IPS-NIHi11 (cell line): ENCODE measurements at places on chromosomes 1 and 21.

DNA sequence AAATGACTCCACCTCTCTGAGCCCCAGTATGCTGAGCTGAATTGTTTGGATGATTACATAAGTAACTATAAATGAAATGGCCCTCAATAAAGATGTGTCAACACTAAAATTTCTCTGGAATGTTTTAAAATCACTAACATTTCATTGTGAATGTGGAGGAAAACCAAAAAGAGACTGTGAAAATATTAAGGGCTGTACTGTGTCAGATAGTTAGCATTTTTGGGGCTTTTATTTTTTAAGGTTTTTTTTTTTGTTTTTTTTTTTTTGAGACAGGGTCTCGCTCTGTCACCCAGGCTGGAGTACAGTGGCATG is 6.3 kb downstream of the MYOC start:
- DNase-seq = no peak

GRCh38 chr1:93595266-93595665 is 86.4 kb downstream of the BCAR3 start:
- no peak for DNase-seq

- DNase-seq = no peak
Observed at GRCh38 chr1:3711780-3712451, 40.3 kb upstream of the CCDC27 start.

DNA sequence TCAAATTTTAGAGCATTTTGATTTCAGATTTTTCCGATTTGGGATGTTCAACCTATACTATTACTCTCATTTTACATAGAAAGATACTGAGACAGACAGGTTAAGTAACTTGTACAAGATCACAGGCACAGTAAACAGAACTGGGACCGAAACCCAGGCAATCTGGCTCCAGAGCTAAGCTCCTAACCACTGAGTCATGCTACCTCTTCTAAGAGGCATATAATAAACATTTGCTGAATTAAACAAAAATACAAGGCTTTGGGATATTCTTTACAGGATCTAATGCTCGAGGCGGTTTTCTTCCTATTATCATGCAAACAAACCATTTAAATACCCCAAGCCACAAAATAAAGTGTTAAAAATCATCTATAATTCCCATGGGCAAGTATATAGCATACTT is 50.3 kb downstream of the MCOLN2 start:
- DNase-seq = no peak

DNA sequence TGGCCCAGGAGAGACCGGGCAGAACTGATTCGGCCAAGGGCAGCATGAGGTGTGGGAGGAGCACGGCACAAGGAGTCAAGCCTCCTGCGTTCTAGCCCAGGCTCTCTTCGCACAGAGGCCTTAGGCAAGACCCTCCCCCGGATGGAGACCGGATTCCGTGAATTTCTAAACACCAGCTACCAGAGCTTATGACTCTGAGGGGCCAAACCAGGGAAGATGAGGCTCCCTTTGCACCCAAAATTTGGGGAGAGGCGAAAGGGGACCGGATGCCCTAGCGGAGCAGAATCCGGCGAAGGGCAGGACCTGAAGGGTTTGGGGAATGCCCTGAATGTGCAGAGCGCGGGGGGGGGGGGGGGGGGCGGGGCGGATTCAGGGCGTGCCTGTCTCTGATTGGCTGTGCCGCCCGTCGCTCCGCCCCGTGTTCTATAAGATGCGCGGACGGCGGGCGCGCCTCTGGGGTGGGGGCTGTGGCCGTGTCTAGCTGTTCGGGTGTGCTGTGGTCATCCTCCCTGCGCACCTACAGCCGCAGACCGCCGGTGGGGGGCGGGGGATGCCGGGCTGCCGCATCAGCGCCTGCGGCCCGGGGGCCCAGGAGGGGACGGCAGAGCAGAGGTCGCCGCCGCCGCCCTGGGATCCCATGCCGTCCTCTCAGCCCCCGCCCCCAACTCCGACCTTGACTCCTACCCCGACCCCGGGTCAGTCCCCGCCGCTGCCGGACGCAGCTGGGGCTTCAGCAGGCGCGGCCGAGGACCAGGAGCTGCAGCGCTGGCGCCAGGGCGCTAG is at the start of gene TRNP1:
Gene TRNP1 (plus strand): TSS at position 456 of the 783 bp plus-strand sequence. CDS start 95 bp downstream, at position 551.
- peak; percentile 94 for DNase-seq

GRCh38 chr1:156475568-156476500 is 24.7 kb downstream of the MEF2D start:
- no peak for DNase-seq

- no peak for DNase-seq
Observed at GRCh38 chr1:3271866-3272265, 182.6 kb upstream of the ARHGEF16 start.

GRCh38 chr1:2987773-2988172 is 33.5 kb upstream of the ACTRT2 start:
- DNase-seq = no peak

- DNase-seq = peak; percentile 95
Observed at GRCh38 chr1:204151552-204152309, at the start of gene ETNK2. TSS of gene ETNK2 (minus strand) at chr1:204152044. CDS start at chr1:204151852, 192 bp downstream.

DNA sequence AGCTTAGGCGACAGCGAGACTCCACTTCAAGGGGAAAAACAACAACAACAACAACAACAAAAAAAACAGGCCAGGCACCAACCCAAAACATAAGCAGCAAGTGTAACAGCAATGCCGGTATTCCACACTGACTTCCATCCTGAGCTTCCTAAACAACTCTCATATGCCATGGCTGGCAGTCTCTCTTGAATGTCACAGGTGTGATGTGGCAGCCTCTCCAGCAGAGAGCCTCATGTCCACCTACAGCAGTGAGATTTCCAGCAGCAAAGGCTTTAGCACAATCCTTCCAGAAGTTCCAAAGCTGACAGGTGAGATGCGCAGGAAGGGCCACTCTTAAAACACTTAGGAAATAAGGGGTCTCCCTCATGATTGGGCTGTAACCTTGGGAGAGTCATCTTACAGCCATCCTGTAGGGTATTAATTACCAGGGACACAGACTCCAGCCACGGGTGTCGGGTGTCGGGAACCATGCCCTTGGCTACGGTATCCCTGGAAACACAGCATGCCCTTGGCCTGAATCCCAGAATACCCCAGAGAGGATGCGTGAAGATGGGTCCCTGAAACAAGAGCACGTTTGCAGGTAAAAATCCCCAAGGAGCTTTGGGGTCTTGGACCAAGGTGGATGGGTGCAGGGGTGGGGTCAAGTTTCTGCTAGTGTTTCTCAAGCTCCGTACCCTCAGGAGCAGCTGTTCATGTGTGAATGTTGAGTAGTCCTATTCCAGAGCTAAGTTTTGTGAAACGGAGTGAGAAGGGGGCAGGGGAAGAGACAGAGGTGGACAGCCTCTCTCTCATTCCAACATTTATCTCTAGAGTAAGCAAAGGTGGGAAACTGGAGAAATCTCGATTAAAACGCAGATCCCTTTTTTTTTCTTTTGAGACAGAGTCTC is 31.4 kb downstream of the CLSTN1 start:
- peak; percentile 85 for DNase-seq
